ENCODE measurements at places on chromosomes 2 and 18.
A peak's percentile ranks its signal among the peaks of the same experiment; 100 is the strongest.

- peaks cover 20% of the 10 kb centered on the region for H3K4me1 ChIP-seq
- no peak overlapping the region for H3K4me3 ChIP-seq
- H3K36me3 ChIP-seq = no peaks in the 10 kb centered on the region
Measured at GRCh38 chr2:233209533-233210171, 41.8 kb upstream of the ATG16L1 start.

DNA sequence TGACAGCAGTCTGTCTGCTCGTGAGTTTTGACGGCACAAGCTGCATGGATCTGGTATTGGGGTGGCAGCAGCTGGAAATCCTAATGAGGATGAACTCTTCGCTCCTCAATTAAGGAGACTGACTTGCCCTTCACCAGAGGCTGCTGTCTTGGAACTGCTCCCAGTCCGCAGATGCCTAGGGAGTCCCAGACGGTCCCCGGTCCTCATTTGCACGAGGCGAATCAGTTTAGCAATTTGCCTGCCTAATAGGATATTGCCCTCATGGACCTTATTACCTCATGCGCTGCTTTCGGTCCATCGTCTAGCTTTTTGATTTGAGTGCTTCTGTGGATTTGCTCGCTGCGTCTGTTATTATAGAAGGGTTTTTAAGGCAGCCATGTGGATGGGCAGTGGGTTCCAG is 40.6 kb downstream of the ASAP2 start:
- H3K27ac ChIP-seq = no peak overlapping the region
- DNase-seq = no peak
- H3K4me1 ChIP-seq = peaks cover 11% of the 10 kb centered on the region
- H3K27me3 ChIP-seq = no peaks in the 10 kb centered on the region

DNA sequence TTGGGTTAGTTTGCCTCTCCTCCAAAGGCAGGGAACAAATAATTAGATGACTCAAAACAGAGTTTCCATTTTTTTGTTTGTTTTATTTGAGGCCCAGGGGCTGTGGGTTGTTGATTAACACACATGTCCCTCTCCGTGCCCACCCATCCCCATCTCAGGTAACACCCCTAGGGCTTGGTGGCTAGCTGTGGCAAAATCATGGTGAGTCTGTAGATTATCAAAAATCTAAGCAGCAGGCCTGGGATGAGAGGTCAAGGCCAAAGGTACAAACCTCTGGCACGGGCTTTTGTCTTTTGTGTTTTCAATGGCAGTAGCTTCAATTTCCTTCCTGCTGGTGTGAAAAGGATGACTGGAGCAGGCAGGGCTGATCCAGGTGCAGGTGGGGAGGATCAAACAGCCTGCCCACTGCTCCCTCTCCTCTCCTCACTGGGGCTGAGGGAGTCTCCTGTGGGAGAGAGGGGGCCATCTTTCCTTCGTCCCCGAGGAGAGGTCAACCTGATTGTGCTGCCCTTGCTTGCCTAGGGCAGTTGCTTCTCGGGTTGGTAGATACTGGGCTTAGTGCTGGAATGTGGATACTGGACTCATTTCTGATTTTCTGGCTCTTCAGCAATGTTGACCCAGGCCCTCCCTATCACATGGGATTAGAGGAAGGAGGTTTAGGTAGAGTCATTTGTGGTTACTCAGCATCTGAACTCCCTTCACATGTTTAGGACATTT is 31.9 kb upstream of the EML4 start:
- no peak overlapping the region for H3K27ac ChIP-seq
- H3K36me3 ChIP-seq = no peaks in the 10 kb centered on the region
- H3K4me1 ChIP-seq = peaks cover 18% of the 10 kb centered on the region
- H3K27me3 ChIP-seq = no peaks in the 10 kb centered on the region
- H3K4me3 ChIP-seq = no peak overlapping the region

DNA sequence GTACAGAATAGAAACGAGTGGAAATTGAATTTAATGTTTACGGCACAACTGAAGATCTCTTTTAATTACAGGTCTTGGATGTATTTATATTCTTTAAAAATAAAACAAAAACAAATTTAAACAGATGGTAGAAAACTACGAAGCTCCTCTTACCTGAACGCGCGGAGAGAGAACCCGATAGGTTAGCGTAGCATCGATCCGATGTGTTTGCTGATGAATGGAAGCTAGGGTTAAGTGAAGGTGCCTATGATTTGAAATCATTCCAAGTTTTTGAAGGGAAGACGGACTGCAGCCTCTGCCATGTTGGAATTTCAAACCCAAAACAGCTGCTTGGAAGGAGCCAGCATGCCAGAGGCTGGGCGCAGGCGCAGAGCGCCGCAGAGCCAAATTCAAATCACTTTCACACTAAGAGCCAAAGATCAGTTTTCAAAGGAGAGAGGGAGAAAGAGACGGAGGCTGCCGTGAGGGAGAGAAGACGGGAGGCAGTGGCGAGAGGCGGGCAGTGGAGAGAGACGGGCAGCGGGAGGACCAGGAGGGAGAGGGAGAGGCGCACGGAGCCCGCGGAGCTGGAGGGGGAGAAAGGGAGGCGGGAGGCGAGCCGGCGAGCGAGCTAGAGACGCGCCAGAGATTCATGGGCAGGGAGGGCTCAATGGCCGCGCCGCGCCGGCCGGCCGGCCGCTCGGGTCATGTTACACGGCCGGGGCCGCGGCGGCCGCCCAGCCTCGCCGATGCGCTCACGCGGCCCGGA is at the start of gene FIGN:
Gene FIGN (minus strand): TSS at position 324 of the 748 bp plus-strand sequence. CDS start 1,081 bp downstream, outside the sequence.
- H3K4me1 ChIP-seq = peaks cover 18% of the 10 kb centered on the region
- peak; percentile 88 for DNase-seq
- H3K36me3 ChIP-seq = no peaks in the 10 kb centered on the region
- H3K27me3 ChIP-seq = no peaks in the 10 kb centered on the region

GRCh38 chr2:128321784-128322714 is 3.4 kb upstream of the HS6ST1 start:
- peak overlapping the region; percentile 36 for H3K4me3 ChIP-seq
- peaks cover 24% of the 10 kb centered on the region for H3K27me3 ChIP-seq
- no peak overlapping the region for H3K27ac ChIP-seq
- peaks cover 11% of the 10 kb centered on the region for H3K4me1 ChIP-seq
- peak; percentile 88 for DNase-seq

DNA sequence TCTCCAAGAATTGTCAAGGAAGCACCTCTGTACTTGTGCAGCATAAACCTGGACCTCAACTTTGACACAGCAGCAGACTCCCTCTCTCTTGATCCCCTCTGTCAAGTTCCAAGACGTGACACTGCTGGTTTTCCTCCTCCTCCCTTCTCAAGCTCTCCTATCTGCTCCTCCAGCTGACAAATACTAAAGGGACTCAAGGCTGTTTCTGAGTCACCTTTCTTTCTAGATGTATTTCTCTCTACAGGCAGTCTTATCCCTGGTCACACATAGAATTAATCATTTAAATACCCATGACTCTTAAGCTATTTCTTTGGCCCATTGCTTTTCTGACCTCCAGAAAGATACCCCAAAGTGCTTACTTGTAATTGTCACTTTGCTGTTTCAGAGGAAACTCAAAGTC is 53.5 kb downstream of the SEPTIN10 start:
- H3K27ac ChIP-seq = no peak overlapping the region
- no peak for DNase-seq
- H3K36me3 ChIP-seq = peaks cover 88% of the 10 kb centered on the region
- no peaks in the 10 kb centered on the region for H3K4me1 ChIP-seq
- no peak overlapping the region for H3K4me3 ChIP-seq
- H3K27me3 ChIP-seq = no peaks in the 10 kb centered on the region

DNA sequence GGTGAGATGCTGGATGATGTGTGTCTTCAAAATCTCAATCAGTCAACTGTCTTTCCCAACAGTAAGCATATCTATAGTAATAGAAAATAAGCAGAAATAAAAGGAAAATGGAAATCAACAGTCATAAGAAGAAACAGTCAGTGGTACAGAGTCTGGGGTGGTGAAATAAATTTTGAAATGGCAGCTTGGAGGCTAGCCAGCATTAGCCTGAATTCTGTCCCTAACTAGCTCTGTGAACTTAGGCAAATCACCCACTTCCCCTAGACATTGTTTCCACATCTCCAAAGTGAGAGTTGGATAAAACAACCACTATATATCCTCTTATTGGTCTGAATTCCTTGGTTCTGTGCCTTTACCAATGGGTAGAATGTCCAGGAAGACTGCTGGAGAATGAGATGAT is 189.7 kb upstream of the REV1 start:
- no peak overlapping the region for H3K27ac ChIP-seq
- no peaks in the 10 kb centered on the region for H3K27me3 ChIP-seq

GRCh38 chr2:88230911-88231310 is 60.8 kb downstream of the THNSL2 start:
- H3K4me3 ChIP-seq = no peak overlapping the region
- no peak for DNase-seq
- H3K27me3 ChIP-seq = no peaks in the 10 kb centered on the region
- no peaks in the 10 kb centered on the region for H3K4me1 ChIP-seq
- no peaks in the 10 kb centered on the region for H3K36me3 ChIP-seq
- H3K27ac ChIP-seq = no peak overlapping the region

GRCh38 chr2:21515903-21516302 is 392.1 kb downstream of the TDRD15 start:
- no peak for DNase-seq
- H3K27ac ChIP-seq = no peak overlapping the region
- H3K4me1 ChIP-seq = no peaks in the 10 kb centered on the region
- H3K27me3 ChIP-seq = no peaks in the 10 kb centered on the region
- no peak overlapping the region for H3K4me3 ChIP-seq
- no peaks in the 10 kb centered on the region for H3K36me3 ChIP-seq

DNA sequence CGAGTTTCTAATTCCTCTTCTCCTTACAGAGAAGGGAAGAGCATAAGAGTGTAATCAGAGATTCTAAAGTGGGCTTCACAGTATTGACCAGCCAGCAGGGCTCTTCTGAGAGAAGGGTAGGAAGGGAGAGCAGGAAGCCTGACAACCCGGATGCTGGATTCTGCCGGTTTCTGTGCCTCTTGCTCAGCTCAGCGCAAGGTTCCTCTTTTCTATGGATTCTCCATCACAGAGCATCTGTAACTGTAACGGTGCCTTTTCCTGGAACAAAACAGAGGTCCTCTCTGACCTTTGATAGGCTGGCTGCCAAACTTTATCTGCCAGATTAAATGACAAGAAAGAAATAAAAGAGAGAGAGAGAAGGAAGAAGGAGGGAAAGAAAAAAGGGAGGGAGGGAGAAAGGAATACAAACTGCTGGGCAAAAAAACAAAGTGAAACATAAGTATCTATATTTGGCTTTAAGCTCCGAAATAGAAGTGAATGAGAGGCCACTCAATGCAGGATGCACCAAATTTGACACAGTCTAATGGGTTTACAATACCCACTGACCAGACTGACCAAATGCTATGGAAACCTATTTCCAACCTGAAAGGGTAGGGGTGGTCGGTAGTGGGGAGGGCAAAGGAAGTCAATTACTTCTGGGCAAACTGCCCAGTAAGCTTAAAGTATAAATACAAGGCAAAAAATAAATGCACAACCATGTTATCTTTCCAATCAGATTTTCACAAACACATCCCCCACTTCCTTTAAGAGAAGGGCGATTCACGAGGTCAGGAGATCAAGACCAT is 59.2 kb downstream of the PIEZO2 start:
- no peak overlapping the region for H3K4me3 ChIP-seq
- H3K4me1 ChIP-seq = peaks cover 4% of the 10 kb centered on the region
- no peak for DNase-seq
- H3K36me3 ChIP-seq = no peaks in the 10 kb centered on the region
- H3K27ac ChIP-seq = no peak overlapping the region

GRCh38 chr2:119339562-119339923 is 27.1 kb downstream of the C2orf76 start:
- no peak overlapping the region for H3K27ac ChIP-seq
- no peaks in the 10 kb centered on the region for H3K4me1 ChIP-seq
- H3K27me3 ChIP-seq = no peaks in the 10 kb centered on the region

GRCh38 chr18:26650310-26651268 is 102.2 kb upstream of the KCTD1 start:
- H3K4me1 ChIP-seq = peaks cover 5% of the 10 kb centered on the region
- H3K27ac ChIP-seq = no peak overlapping the region
- DNase-seq = no peak

- DNase-seq = no peak
- H3K4me1 ChIP-seq = peaks cover 7% of the 10 kb centered on the region
- H3K4me3 ChIP-seq = no peak overlapping the region
Measured at GRCh38 chr2:132465917-132466316, 49.3 kb downstream of the GPR39 start.

- H3K27ac ChIP-seq = no peak overlapping the region
- no peak for DNase-seq
- H3K4me1 ChIP-seq = no peaks in the 10 kb centered on the region
- H3K4me3 ChIP-seq = no peak overlapping the region
Measured at GRCh38 chr2:231036131-231036530, 1.2 kb upstream of the C2orf72 start.

- no peak for DNase-seq
- H3K36me3 ChIP-seq = no peaks in the 10 kb centered on the region
- H3K27me3 ChIP-seq = no peaks in the 10 kb centered on the region
- no peak overlapping the region for H3K27ac ChIP-seq
Measured at GRCh38 chr2:14712111-14712510, 79.6 kb downstream of the LRATD1 start.

DNA sequence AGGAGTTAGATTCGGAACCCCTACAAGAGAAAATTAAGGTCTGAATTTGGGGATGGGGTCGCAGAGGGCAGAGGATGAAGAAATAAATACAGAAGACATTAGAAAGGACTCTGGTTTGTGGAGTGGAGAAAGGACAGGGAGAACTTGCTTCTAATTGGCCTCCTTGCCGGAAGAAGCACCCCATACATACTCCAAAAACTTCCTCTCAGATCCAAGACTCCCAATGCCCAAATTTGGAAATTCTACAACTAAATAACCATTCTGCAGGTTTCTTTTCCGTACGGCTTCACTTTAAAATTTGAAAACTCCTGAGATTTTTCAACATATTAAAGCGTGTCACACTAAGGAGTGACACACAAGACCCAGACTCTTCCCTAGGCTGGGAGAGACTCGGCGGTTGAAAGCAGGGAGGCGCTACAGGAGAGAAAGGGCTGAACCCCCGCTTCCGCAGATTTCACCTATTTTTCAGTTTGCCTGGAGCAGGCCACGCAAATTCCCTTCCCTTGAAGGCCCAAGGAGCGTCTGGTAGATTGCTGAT is 478 bp downstream of the CLHC1 start:
- H3K4me1 ChIP-seq = peaks cover 9% of the 10 kb centered on the region
- H3K4me3 ChIP-seq = peak overlapping the region; percentile 93
- H3K27ac ChIP-seq = peak overlapping the region; percentile 51
- peaks cover 49% of the 10 kb centered on the region for H3K36me3 ChIP-seq
- no peak for DNase-seq

GRCh38 chr2:160324161-160324800 is 124.2 kb upstream of the ITGB6 start:
- H3K4me1 ChIP-seq = peaks cover 6% of the 10 kb centered on the region
- no peaks in the 10 kb centered on the region for H3K27me3 ChIP-seq
- H3K4me3 ChIP-seq = no peak overlapping the region

GRCh38 chr2:145755019-145755837 is 1235.3 kb upstream of the ZEB2 start:
- no peaks in the 10 kb centered on the region for H3K36me3 ChIP-seq
- no peak for DNase-seq
- no peaks in the 10 kb centered on the region for H3K27me3 ChIP-seq
- no peak overlapping the region for H3K4me3 ChIP-seq
